ENCODE measurements at places on chromosomes 2 and 18.

GRCh38 chr18:24075767-24076597 is 61.4 kb downstream of the TTC39C start:
- peak; percentile 71 for DNase-seq

DNA sequence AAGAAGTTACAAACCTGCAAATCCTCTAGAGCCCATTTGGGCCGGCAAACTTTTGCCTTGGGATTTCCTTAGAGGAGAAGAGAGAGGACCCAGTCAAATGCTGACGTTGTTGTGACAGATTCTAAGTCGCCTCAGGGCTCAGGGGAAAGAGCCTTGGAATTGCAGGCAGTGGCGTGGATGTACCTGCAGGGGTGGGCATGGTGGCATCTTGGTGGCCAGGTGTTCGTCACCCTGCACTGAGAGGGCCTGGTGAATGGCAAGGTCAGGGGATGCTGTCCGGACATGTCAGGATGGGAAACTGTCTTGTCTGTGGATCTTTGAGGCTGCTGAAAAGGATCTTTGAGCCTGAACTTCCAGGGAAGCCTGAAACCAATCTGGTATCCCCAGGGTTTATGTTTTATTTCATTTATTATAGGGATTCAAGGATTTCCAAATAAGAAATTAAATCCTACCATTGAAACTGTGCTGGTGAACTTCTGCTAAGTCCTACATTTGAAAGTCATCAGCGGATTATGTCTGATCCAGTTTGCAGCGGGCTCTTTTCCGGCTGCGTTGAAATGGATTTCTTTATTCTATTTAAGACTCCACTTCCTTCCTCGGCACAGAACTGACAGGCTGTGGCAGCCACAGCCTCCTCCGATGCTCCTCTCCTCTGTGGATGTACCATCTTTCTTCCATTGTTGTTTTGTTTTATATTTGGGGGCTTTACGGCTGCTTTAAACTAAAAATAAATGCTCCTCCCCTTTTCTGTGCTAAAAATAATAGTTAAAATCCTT is 207.6 kb downstream of the AGAP1 start:
- DNase-seq, result no peak

DNA sequence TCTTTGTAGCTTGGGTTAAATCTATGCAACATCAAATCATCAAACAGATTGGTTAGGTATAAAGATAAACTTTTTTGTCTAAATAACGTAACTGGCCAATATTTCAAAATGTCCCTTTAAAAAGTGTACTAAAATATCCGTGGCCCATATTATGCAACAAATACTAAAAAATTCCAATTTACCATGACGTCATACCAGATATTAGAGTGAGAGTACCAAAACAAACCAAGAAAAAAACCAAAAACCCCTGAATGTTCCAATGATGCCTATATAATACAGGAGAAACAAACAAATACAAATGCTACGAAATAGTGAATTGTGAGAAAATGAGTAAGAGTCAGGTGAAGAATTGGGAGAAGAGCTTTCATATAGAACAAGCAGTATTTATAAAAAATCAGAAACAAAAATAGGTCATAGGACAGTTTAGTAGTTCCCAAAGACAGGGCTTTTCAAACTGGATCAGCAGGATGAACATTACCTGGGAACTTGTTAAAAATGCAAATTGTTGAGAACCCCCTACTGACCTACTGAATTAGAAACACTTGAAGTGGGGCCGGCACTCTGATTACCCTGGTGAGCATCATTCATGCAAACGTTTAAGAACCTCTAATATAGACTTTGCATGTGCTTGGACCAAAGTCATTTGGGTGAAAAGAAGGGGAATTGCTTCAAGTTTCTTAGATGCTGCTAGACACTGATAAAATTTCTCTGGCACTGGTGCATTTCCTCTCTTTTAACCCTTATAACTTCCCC is 753.7 kb downstream of the DSC3 start:
- no peak for DNase-seq

DNA sequence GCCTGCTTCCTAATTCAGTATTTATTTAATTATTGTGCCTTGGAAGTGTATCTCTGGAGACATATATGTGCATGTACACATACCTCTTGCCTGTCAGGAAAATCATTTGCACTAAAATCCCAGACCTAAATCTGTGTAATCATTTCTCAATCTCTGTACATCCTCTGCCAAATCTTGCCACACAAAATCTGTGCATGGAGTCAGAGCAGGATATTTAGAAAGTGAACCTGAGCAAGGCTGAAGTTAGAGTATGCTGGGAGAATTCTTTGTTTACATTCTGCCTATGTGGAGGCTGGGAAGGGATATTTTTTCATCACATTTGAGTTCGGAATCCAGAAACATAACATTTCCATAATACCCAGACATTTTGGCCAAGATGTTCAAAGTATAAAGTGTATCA is 9.3 kb downstream of the XRCC5 start:
- DNase-seq, result no peak

DNA sequence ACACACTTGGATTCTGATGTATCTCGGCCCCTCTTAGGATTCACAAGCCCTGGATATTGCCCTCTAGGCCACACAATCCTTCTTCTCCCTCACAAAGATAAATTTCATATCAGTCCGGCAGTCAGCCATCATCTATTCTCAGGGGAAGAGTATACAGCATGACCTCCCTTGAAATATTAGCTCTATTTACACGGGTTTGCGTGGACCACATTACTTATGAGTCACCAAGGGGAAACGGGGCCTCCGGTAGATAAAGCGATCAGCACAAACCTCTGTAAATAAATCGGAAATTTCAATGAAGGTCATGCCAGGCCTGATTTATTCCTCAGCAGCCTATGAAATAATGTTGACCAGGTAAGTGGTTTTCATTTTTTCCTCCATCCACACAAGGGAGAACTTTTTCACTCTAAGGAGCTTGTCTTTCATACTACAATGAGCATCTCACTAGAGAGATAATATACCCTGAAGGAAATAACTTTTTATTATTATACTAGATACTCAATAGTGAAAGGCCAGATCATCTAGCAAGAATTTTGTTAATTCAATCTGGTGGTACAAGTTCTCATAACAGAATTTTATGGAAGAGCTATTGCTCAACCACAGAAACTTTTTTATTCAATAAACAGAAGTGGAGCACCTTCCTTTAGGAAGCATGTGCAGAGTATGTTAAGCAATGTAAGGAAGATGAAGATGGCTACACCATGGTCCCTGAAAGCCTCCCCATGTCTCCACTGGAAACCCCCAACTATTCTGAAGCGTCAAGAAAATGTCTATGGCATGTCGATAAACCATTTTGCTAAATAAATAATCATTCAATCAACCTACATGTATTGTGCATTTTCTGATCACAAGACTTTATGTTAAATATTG is 125.2 kb upstream of the PIK3C3 start:
- DNase-seq, result no peak

DNA sequence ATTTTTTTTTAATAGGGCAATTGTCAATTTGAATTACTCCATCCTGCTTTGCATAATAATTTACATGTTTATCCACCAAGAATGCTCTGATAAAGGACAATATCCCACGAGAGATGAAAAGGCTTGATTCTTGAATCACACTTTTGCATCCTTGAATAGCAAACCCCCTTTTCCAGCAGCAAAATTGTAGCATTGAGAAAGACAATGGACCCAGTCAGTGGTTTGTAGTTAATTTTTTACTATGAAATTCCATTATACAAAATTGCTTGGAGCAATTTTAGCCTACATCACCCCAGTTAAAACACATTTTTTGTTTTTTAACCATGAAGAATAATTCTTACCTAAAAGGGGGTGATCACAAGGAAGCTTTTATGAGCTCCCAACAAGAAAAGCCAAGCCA is 255.1 kb downstream of the RND3 start:
- no peak for DNase-seq

- DNase-seq, result no peak
These were observed 12.4 kb upstream of the CCDC88A start for GRCh38 chr2:55431982-55432627.

DNA sequence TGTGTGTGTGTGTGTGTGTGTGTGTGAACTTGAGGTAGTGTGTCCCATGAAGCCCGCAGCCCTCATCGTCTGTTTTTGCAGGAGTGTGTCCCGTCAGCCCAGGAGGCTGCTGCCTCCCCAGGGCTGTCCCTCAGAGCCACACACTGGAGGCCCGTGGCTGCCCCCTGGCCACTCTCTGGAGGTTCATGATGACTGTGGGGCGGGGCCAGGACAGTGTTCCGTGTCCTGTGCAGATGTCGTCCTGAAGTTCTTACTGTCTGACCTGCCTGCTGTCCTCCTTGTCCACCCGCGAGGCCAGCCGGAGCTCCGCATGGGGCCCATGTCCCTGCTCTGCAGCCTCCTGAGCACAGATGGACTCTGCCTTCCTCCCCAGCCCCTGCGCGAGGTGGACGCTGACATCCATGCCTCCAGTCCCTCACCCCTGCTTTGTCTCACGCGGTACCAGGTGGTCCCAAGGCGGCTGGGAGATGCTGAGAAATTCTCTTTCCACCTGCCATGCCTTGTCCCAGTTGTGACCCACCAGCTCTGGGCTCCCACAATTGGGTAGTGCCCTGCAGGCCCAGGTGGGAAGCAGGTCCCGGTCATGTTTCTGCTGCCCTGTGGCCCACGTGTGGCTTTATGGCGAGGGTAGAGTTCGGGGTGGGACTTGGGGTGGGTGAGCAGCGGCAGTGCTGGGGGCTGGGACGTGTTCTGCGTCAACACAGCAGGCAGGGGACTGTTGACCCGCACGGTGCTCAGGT is 92.8 kb downstream of the NFATC1 start:
- no peak for DNase-seq

DNA sequence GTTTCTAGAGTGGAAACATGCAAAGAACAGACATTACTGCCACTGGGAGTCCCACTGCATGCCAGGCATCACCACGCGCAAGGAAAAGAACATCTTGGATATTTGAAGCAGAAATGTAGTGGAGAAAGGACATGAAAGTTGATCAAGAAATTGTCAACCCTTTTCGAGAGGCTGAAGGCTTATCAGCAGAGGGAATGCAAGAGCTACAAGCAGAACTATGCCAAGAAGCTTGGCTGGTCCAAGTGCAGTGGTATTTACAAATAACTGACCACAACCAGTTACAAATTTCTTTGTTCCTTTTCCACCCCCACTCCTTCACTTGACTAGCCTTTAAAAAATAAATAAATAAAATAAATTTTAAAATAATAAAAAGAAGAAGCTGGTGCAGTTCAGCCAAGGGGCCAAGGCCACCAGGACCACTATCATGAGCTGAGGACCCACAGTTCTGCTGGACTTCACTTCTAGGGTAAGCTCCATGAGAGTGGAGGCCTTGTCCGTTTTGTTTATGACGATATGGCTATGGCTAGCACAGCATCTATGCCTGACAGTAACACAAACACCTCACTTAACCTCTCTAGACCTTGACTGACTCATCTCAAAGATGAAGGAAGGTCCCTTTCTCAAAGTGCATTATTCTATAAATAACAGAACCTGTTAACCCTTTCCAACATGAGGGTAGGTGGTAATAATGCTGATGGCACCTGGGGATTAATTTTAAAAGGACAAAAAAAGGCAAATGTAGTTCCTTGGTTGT is 20.9 kb downstream of the MARCHF4 start:
- no peak for DNase-seq

DNA sequence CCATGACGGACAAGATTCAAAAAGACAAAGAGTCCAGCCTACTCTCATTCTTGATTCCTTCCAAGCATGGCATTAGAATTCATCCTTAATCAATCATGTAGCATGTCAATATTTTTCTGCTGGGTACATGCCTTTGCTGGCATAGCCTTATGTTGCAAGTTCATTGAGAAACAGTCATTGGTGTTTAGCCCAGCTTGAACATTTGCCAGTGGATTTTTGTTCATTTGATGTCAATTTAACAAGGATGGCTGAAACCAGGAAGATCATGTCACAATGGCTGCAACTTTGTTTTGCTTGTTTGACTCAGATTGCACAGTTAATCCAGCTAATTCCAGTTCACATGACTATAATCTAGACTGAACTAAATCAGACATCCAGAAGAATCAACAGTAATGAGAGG is 1132.2 kb downstream of the LRP1B start:
- no peak for DNase-seq

DNA sequence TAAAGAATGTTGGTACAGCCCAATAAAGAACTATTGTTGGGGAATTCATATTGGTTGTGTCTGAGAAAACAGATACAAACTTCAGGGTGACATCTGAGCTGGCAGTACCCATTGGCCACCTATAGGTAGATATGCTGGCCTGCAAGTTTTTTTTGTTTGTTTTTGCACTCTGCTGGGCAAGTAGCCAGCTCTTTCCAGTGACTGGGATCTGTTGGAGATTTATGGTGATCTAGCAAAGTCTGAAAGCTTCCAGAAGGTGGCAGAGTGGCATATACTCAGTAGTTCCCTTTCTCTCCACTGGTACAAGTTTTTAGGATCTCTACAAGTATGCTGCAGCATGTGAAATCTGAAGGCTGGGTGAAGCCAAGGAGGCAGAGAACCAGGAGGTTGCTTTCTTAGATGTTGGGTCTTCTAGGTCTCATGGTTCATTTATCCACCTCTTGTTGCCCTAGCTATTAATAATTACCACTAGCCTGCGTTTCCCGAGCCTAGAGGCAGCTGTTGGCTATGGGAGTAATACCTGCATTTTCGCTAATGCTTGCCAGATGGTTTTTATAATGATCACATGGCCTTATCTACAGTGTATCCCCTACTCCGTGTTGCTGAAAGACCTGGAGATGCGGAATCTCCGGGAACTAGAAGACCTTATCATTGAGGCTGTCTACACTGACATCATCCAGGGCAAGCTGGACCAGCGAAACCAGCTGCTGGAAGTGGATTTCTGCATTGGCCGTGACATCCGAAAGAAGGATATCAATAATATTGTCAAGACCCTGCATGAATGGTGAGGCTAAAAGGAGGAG is 9.5 kb downstream of the COPS7B start:
- no peak for DNase-seq

GRCh38 chr2:21332993-21333625 is 209.3 kb downstream of the TDRD15 start:
- DNase-seq, result peak; percentile 24

GRCh38 chr18:35180455-35180854 is 60.4 kb upstream of the ZNF397 start:
- DNase-seq, result no peak

DNA sequence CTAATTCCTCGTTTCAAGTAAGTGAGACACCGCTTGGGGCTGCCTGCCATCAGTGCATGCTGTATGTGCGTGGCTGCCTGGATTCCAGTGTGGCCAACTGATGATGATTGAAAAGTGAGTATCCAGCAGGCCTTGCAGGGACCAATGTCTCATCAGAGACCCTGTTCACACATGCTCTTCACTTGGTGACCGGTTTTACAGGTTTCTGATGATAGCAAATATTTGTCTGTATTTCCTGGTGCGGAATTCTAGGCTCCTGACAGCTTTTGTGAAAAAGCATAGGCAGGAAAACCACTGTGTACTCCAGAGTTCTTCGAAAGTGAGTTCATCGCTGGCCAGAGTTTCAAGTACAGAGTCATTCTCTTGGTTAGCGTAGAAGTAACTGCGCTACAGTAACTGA is 13.8 kb upstream of the YWHAQ start:
- DNase-seq, result no peak

- no peak for DNase-seq
These were observed 29.2 kb downstream of the EPAS1 start for GRCh38 chr2:46326231-46326980.

- DNase-seq, result peak; percentile 10
These were observed 1.3 kb downstream of the FMNL2 start for GRCh38 chr2:152336119-152336853.
